ENCODE measurements at places on chromosomes 1 and 21.
A peak's percentile ranks its signal among the peaks of the same experiment; 100 is the strongest.

- DNase-seq = no peak
These were observed 22.9 kb downstream of the PRXL2B start for GRCh38 chr1:2609319-2610035.

DNA sequence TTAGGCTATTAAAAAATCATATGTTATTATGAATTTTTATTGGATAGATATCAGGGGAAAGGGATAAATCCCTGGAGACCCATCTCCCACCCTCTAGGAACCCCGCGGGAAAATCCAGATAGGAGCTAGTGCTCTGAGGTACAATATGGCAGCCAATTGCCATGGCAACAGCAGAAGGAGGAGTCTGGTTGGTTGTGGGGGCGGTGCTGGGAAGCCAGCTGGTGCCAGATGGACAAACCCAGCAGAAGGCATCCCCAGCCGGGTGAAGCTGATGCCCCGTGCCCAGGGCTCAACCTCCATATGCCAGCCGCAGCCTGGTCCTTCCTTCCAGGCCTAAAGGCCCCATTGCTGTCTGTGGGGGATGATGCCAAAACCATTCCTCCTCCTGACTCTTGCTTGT, 38.3 kb downstream of the RHBG start:
- DNase-seq = no peak

- DNase-seq = no peak
These were observed 37.4 kb downstream of the RAB3B start for GRCh38 chr1:51953079-51953478.

GRCh38 chr1:59063501-59063900, 233.4 kb upstream of the FGGY start:
- no peak for DNase-seq

GRCh38 chr1:111733183-111733991, 5.8 kb downstream of the INKA2 start:
- DNase-seq = peak; percentile 26

DNA sequence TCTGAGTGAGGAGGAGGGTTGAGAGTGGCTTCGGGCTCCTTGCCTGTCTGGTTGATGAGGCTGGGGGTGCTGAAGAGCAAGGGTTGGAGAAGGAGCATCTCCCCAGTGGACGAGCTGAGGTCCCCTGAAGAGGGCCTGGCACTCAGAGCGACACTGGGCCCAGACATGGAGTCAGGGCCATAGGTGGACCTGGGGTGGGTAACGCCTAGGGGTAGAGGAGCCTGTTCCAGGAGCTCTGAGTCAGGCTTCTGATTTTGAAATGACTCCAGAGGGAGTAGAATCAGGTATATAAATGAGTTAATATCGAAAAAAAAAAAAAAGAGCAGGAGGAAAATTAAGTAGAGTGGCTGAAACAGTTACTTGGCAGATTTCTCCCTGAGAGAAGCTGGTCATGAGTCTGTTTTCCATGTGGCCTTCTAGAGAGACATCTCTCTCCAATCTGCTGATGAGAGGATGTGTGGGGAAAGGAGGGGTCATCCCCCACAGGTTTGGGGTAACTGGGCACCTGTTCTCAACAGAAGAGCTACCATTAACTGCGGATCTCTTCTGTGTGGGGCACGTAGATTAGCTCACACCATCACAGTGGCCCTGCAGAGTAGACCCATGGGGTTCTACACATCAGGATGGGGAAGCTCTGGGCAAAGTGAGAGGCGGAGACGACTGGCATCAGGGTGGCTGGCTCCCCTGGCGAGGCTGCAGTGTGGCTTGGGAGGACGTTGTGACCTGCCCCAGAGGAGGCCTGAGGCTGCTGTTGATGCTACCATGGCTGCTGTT, 115.5 kb downstream of the DHRS3 start:
- no peak for DNase-seq

DNA sequence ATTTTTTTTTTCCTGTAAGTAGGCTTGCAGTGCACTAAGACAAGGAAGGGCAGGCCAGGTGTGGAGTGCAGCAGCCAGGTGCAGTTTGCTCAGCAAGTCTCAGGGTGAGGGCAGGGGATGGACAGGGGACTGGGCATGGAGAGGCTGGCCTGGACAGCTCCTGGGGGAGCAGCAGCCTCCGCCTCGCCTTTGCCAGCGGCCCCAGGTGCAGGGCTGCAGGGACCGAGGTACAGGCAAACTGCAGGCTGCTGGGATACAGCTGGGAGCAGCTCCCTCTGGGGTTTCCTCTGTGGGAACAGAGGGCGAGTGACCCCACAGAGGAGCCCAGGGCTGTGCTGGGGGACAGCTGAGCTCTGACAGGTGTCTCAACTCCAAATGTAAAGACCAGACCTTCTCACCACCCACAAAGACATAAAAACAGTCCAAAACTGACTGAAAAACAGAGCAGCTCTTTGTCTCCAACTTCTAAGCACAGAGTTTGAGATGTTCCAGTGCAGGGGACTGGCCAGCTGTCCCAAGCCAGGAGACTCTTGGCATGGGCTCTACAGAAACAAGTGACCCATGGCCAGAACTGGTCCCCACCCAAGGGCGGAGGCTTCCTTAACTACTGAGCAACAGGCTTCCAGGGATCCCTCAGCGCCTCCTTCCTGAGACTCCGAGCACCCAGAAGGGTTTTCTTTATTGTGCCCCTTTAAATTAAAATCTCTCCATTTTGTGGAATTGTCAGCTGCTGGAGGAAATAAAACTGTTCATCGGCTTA, 27.7 kb upstream of the AJAP1 start:
- peak; percentile 33 for DNase-seq

GRCh38 chr1:221234791-221235190, 355.5 kb downstream of the HLX start:
- DNase-seq = no peak

- no peak for DNase-seq
These were observed 65.1 kb downstream of the GADD45A start for GRCh38 chr1:67749844-67750690.

- no peak for DNase-seq
These were observed 256.8 kb downstream of the OLFM3 start for GRCh38 chr1:101739826-101740330.

All from tibial nerve (tissue), 4 donors.